Mesothelial cell of epicardium (in vitro differentiated cells): ENCODE measurements at places on chromosomes 2 and 18.
A peak's percentile ranks its signal among the peaks of the same experiment; 100 is the strongest.

GRCh38 chr2:171404261-171404660, 29.5 kb downstream of the METTL8 start:
- DNase-seq, result no peak

GRCh38 chr2:86072271-86072858, 33.3 kb downstream of the POLR1A start:
- DNase-seq, result no peak

DNA sequence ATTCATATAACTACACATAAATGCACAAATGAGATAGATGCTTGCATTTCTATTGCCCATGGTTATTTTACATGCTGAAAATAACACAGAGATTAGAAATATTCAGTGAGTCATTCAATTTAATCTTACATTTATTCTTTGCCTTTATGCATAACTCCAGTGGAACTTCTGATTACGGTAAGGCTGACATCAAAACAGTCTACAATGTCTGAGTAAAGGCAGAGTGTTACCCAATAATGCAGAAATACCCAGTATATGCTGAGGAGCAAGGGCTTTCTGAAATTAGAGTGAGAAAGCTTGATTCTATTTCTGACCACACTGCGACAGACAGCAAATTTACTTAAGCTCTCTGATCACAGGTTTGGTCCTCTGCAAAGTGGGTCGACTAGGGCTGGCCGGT, 9.2 kb downstream of the NMI start:
- no peak for DNase-seq

DNA sequence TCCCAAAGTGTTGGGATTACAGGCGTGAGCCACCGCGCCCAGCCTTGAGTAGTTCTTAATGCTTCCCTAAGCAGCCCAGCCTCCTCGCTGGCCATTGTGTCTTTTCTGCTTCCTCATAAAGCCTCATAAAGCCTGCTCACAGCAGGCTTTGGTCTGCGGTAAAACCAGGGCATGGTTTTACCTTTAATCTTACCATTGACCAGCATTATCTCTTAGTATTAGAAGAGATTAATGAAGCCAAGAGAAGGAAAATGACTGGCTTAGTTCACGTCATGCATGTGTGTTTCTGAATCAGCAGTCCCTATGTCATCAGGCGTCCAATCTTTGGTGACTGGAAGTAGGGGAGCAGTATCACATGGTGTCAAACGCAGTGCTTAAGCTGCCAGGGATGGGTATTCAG, 14.9 kb upstream of the CDCA7 start:
- DNase-seq, result no peak

DNA sequence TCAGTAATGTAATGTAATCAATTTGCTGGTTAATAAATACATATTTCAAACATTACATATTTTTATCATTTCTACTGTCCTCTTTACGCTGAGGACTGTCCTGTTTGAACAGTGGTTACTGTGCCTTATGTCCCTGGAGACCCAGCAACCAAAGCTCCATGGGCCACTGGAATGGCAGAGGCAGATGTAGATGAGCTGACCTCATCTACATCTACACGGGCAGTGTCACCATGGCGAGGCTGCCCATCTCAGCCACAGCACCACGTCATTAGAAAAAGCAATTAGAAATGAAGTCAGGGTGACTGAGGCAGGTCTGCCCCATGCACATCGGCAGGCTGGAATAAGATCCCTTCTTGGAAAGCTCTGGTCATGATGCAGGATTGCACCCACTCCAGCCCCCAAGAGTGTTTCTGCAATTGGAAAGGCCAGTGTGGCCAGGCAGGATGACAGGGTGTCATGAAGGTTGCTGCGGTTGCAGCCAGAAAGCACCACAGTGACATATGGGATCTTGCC, 237.5 kb downstream of the NDUFA10 start:
- DNase-seq, result no peak

GRCh38 chr2:23323917-23324680, 60.9 kb upstream of the KLHL29 start:
- DNase-seq, result no peak

GRCh38 chr18:69948256-69948655, 583 bp upstream of the CD226 start:
- DNase-seq, result no peak

DNA sequence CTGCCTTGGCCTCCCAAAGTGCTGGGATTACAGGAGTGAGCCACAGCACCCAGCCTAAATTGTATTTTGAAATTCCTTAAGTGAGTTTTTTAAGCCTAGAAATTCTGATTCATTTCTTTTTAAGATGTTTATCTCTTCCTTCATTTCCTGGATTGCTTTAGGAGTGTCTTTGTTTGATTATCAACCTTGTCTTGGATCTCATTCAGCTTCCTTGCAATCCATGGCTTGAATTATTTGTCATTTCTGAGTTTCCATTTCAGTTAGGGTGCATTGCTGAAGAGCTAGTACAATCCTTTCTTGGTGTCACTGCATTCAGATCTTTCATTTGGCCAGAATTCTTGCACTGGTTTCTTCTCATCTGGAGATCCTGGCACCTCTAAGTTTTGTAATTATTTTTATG, 606.4 kb upstream of the ZNF804A start:
- no peak for DNase-seq

DNA sequence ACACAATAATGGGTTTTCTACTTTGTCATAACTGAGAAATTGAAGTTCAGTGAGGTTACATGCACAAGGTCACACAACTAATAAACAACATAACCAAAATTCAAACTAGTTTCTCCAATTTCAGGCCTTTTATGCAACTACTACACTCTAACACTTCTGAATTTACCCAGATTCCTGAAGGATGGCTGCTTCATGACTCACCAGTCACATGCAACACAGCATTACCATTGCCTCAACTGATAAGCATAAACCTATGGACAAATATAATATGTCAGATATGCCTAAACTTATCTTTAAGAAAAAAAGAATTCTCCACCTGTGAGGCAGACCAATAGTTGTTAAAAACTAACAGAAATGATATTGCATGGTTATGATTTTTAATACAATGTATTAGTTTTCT, 586.5 kb upstream of the SLC8A1 start:
- DNase-seq, result no peak

DNA sequence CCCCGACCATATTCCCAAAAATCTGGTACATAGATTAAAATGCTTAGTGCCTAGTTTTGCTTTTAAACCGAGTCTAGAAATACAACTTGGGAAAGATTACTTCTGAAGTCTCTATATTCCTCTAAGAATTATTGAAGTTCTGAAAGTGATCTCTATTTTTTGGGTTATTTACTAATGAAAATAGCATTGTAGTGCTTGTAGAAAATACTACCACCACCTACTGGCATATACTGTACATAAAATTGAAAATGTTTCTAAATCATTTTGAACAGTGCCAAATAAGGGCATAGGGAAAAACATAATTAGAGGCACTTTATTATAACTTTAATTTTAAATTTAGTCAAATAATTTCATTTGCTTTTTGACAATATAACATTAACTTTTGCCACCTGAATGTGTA, 1399.6 kb upstream of the ZEB2 start:
- DNase-seq, result no peak

- no peak for DNase-seq
These were observed 40.1 kb upstream of the PTH2R start for GRCh38 chr2:208366215-208367127.

DNA sequence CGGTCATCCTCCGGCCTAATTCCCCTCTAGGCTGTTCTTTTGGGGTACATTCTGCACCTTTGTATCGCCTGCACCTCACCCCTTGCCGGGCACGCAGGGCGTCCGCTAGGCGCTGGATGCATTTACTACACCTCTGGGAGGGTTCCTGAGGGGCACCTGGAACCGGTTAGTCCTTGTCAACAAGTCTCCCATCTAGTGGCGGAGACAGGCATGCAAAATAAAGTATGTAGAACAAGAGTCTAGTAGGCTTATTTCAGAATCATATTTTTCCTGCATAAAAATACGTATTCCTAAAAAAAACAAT, 705 bp upstream of the TEX261 start:
- no peak for DNase-seq

DNA sequence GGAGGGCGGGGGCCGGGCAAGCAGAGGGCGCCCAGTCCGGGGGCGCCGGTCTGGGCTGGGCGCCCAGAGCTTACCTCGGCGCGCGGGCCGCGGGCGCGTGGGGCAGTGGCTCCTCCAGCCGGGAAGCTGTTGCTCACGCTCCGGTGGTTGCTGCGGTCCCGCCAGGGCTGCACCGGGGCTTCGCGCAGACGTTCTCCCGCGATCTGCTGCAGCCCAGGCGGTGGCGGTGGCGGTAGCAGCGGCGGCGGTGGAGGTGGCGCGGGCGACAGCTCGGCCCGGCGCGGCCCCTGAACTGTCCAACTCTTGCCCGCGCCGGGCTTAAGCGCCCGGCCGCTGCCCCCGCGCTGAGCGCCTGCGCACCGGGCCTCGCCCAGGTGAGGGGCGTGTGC, 391 bp downstream of the ZNF385B start:
- peak; percentile 51 for DNase-seq

DNA sequence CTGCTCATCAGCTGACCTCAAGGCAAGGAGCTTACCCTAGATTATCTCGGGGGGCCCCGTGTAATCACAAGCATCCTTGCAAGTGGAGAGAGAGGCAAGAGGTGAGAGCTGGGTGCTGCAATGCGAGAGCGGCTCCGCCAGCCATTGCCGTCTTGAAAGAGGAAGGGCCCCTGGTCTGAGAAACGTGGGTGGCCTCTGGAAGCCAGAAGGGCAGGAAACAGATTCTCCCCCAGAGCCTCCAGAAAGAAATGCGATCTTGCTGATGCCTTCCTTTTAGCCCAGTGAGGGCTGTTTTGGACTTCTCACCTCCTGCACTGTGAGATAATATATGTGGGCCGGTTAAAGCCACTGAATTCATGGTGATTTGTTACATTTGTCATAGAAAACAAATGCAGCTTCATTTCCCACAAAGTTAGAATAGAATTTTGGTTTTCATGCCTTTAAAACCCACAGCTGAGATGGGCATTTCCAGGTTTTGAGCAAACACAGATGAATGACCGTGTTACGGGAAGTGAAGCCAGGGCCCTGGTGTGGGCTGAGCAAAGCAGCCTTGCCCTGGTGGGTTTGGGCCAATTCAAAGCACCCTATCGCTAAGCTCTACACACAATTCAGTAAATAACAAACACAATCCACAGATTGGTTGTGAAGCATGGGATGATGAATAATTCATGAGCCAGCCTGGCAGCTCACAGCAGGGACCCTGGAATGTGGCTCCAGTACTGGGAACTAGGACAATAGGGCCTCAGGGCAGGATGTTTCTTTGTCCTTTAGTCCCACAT, 319.9 kb upstream of the HS6ST1 start:
- peak; percentile 18 for DNase-seq

DNA sequence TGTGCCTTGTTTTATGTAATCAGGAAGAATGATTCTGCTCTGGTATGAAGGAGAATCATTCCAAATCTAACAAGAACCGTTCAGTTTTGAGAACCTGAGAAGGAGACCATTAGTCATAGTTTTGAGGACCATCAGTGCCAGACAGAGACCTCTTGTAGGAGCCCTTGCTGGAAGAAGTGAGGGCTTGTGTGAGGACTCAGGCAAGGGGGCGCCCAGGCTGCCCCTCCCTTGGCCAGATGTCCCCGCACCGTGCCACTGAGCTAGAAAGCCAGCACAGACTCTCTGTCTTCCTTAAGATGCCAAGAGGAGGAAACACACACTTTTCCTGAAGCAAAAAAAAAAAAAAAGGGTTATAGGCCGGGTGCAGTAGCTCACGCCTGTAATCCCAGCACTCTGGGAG, 55.7 kb upstream of the SLC39A10 start:
- no peak for DNase-seq

- no peak for DNase-seq
These were observed 184.0 kb downstream of the RIT2 start for GRCh38 chr18:42931491-42931890.

- peak; percentile 58 for DNase-seq
These were observed 558 bp downstream of the TTC39C start for GRCh38 chr18:24014986-24015638.

- DNase-seq, result no peak
These were observed 12.5 kb upstream of the TNFAIP6 start for GRCh38 chr2:151344906-151345305.

DNA sequence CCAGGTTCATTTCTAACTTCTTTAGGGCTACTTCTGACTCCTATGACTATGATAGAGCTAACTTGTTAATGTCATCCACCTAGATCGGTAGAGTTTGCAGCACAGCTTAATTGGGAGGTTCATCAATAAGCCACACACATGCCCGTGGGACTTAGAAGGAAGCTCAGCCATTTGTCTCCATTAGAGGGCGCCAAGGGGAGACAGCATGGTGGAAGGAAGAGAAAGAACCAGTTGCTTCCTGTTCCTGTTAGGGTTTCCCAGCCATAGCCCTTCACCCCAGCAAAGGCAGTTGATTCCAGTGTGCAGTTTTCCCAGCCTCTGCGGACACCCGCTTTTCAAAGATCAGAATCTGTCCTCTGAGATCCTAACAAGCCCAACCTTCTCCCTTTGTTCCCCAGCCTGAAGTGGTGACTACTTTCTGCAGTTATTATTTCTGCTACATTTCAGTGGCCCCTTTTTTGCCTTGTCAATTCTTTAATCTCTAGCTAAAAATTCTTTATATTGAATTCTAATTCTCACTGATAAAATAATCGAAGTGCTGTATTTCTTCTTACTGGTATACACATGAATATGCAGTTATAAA, 30.3 kb downstream of the MAIP1 start:
- DNase-seq, result no peak

- DNase-seq, result no peak
These were observed 1954.1 kb upstream of the CELF4 start for GRCh38 chr18:39519741-39520140.

GRCh38 chr2:137983581-137983980, 19.3 kb downstream of the HNMT start:
- no peak for DNase-seq

- no peak for DNase-seq
These were observed 107.9 kb upstream of the IL1R2 start for GRCh38 chr2:101883860-101884259.

DNA sequence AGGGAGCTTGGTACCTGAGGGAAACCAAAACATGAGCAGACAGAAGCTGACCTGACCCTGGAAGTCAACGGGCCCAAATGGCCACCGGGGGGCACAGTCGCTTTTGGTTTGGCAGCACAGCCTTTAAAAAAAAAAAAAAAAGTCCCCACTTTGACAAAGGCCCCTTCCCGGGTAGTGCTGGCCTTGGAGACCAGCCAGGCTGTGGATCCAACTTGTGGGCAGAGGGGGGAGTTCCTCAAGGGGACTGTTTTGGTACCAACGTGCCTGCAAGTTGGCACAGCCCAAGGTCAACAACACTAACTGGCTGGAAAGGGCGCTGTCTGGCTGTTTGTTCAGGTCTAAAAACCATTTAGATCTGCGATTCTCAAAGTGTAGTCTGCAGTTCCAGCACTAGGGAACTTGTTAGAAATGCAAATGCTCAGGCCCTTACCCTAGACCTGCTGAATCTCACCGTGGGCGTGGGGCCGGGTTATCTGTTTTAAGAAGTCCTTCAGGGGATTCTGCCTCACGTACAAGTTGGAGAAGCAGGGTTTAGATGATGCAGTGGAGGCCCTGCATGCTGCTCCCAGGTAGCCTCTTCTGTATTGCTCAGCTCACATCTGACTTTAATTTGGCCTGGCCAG, 83.0 kb downstream of the LPIN1 start:
- no peak for DNase-seq
